ENCODE measurements at places on chromosomes 6 and 20.

DNA sequence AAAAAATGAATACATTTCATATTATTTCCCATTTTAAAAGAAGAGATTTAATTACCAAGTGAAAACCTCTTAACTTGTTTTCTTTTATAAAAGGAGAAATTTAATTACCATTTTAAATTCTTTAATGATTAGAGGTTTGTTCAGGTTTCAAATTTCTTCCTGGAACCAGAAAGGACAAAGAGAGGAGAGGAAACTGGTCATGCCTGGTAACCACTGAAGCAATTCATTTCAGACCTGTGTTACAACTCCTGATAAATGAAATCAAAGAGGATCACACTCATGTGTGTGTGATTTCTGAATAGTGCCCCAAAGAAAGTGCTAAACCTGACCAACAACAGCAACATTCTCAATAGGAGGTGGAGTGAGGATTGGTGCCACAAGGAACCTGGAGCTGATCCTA lies 12.6 kb upstream of the SLPI start:
- no peak for DNase-seq

- no peak for DNase-seq
These were observed 54.1 kb upstream of the KCNG1 start for GRCh38 chr20:51076786-51077685.

GRCh38 chr20:37755665-37756064 lies 61.8 kb downstream of the CTNNBL1 start:
- DNase-seq = no peak

- DNase-seq = no peak
These were observed 34.9 kb downstream of the GPLD1 start for GRCh38 chr6:24454452-24454851.

DNA sequence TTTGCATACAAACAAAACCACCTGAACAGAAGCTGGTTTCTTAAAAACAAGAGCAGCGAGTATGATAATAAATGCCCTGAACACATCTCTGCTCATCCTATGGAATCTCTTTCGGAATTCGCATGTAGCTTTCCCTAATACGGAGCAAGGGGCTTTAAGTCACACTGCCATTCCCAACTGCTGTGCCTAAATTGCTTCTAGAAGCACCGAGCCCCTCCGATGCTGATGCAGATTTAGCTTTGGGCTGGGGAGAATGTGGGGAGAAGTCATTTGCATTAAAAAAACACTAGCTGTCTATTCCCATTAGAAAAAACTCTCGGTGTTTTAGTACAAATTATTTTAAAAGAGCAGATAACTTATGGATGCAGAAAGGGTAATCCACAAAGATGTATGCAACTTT lies 76.9 kb downstream of the CD83 start:
- no peak for DNase-seq

- DNase-seq = no peak
These were observed 7.9 kb upstream of the FAM210B start for GRCh38 chr20:56350842-56351241.

DNA sequence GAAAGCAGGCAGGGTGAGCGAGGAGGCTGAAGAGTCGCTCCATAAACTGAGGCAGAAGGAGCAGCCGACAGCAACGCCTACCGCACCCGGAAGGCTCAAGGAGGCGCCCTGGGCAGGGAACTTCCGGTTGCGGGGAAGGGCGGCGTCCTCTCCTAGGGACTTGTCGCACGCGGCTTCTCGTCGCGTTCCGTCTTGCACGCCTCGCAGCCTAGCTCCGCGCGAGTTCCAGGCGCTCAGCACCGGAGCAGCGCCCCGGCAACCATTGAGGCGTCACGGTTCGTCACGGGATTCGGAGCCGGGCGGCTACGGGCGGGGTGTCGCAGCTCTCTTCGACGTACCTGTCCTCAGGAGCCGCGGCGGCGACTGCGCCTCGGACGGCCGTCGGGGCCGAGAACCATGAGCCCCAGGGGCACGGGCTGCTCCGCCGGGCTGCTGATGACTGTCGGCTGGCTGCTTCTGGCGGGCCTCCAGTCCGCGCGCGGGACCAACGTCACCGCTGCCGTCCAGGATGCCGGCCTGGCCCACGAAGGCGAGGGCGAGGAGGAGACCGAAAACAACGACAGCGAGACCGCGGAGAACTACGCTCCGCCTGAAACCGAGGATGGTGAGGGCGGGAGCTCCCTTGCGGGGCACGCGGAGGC lies at the start of gene SPACA1:
SPACA1 (plus strand) TSS at position 332 of the 641 bp plus-strand sequence; CDS start at position 397, 65 bp downstream.
- no peak for DNase-seq

GRCh38 chr6:51049288-51049982 lies 230.8 kb downstream of the TFAP2B start:
- DNase-seq = no peak

DNA sequence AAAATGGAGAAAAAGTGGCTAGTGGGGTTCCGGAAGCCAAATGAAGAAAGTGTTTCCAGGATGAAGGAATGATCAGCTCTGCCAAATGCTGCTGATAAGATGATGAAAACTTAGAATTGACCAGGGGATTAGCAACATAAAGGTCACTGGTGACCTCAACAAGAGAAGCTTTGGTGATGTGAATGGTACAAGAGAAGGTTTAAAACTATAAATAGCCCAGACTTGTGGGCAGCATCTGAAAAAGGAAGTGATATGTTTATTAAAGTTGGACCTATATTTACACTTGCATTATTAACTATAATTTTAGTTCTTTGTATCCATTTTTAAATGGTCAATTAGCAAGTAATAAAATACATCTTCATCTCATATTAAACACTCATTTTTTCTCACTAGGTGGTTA lies 45.1 kb downstream of the CGA start:
- no peak for DNase-seq

GRCh38 chr6:169988769-169989550 lies 237.5 kb downstream of the ERMARD start:
- DNase-seq = no peak

- DNase-seq = no peak
These were observed 78.5 kb upstream of the ASF1A start for GRCh38 chr6:118815495-118815894.

GRCh38 chr6:166394036-166394892 lies 11.5 kb upstream of the MPC1 start:
- DNase-seq = no peak

Measured in occipital lobe (tissue), 3 donors.